ENCODE measurements at places on chromosomes 11 and 22.

DNA sequence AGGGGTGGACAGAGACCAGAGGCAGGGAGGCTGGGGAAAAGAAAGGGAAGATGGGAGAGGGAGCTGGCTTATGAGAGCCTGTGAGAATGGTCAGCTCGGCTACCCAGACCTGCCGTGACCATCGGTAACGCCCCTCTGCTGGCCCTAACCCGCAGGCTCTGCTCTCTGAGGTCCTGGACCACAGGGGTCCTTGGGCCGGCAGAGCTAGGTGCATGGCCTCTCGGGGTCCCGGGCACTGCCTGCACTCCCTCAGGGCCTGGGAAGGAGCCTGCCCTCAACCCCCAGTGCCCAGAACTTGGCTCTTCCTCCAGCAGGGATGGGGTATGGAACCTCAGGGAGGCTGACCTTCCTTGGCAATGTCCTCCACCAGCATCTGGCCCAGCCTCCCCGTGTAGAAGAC lies 13.2 kb downstream of the GGT5 start:
- DNase-seq = no peak

GRCh38 chr11:11981840-11982239 lies 26.6 kb downstream of the DKK3 start:
- no peak for DNase-seq

DNA sequence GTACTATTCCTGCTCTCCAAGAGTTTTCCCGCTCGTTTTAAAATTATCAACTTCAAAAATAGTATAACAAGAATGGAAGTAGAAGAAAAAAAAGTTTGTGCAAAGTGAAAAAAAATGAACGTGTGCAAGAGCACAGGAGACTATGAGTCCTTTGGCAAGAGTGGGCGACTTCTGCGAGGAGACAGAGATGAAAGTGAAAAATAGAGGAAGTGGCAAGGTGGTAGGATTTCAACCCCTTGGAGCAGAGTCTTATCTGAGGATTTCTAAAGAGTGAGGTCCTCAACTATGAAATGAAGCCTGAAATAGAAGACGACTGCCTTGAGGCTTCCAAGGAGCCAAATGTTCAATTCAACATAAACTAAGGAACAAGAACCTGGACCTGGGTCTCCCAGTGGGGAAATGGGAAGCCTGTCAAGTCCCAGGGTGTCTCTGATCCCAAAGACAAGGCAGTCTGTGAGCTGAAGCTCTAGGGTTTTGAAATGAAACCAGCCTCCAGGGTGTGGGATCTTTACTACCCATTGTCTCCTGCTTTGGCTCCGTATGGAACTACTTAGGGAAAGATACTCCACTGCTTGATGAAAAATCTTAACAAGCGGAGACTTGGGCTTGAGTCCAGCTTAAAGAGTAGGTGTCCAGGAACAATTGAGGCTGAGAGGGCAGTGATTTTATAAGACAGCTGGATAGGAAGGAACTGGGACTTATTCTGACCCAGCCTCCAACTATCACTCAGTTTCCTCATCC lies 4.8 kb downstream of the P4HA3 start:
- no peak for DNase-seq

GRCh38 chr11:30595934-30596333 lies 9.8 kb upstream of the MPPED2 start:
- no peak for DNase-seq

Measured in T-helper 2 cell treated with Interferon-gamma antibody and Interleukin-4, amounts not matched to agents 5 μg/mL and 100 μg/mL, for 36 hours (primary cell).